NCI-H2081 (cell line): ENCODE measurements at places on chromosomes 5 and 9.

GRCh38 chr5:169112016-169112415, 188.9 kb downstream of the SLIT3 start:
- DNase-seq = no peak

DNA sequence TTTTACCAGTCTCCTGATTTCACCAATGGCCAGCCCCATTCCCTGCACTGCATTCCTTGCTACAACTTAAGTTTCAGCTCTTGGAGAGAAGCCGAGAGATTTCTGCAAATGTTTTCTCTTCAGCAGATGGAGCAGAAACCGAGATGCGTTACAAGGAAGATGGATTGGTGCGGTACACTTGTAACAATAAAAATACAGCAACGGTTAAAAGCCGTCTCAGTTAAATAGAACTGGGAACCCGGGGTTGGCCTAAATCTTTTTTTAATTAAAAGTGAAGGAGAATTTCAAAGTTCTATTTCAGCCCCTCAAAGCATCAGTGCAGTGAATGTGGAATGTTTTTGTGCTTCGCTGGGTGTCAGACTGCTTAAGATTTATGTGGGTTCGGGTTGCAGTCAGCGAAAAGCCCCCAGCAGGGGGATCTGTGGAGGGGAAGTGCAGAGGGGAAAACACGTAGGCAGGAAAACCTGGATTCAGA, 19.8 kb downstream of the BRINP1 start:
- no peak for DNase-seq

- DNase-seq = no peak
These were observed 9.4 kb downstream of the SKP2 start for GRCh38 chr5:36161361-36161760.

- no peak for DNase-seq
These were observed at the start of gene PCDHA3 for GRCh38 chr5:140800816-140801493. TSS of gene PCDHA3 (plus strand) at chr5:140801057.
